Activated naive CD8-positive, alpha-beta T cell treated with anti-CD3 and anti-CD28 coated beads, Interleukin-2, amount 10 ng/mL, durations not matched to agents 7 days and 5 days (primary cell): ENCODE measurements at places on chromosomes 12 and 14. TPM values are rescaled to one million over a fixed set of nuclear protein-coding genes. Genes with fewer than 3 reads are reported as not detected.

DNA sequence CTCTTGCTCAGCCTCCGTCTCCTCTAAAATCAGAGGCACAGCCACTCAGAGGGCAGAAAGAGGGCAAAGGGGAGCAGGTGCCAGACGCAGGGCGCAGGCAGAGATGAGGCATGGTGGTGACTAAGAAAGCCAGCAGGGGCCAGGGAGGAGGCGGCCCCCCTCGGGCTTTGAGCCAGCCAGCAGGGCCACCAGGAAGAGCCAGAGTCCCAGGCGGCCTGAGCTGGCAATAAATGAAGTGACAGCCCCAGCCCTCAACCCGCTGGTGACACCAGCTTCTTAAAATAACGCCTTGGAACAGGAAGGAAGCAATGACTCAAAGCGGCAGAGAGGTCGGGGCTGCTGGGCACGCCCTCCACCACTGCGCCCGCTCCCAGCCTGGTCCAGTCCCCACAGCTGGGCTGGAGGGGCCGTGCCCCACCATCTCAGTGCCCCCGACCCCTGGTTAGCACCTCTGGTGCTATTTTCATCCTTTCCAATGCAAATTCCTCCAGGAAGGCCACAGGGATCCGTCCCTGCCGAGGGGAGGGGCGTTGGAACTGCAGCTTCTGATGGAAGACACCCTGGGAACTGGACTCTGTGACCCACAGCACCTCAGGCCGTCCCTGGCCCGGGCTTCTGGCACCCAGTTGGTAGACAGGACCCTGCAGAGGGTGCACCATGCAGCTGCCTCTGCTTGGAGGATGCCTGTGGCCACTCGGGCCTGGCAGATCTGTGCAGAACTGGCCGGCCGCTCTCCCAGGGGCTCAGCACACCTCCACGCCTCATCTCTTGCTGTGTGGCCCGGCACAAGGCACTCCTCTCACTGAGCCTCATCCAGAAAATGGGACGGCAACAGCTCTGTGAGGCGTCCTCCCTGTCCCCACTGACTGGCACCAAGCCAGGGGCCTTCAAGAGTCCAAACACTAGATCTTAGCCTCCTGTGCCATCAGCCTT lies 113.7 kb downstream of the NCOR2 start:
- peak; percentile 75 for DNase-seq

DNA sequence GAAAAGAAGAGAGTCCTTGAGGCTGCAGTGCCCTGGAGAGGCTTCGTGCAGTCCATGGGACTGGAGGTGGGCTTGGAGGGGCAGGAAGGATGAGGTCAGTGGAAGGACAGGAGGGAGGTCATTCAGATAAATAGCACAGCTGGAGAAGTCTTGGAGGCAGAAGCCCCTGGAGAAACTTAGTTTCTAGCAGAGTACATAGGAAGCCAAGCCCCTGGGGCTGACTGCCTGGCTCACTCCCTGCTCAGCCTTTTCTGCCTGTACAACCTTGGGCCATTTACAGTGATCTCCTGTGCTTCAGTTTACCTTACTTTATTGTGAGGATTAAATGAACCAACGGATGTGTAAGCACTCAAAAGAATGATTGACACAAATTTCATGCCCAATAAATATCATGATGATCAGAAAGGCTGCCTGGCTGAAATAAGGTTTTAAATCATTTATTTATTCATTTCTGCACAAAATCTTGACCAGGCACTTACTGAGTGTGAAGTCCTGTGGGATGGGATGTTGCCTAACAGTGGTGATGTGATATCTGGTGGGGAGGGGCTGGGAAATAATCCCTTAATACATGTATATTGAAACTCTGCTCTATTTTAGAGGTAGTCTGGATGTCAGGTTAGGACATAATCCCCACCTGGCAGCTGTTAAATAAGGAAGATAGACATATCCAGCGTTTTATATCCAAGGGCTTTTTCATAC lies 54.3 kb downstream of the PLEKHG7 start:
- no peak for DNase-seq

GRCh38 chr14:64942531-64943111 lies at the start of gene GPX2:
Gene GPX2 (minus strand): TSS chr14:64942745. CDS start chr14:64942726, 19 bp downstream.
- DNase-seq = no peak

DNA sequence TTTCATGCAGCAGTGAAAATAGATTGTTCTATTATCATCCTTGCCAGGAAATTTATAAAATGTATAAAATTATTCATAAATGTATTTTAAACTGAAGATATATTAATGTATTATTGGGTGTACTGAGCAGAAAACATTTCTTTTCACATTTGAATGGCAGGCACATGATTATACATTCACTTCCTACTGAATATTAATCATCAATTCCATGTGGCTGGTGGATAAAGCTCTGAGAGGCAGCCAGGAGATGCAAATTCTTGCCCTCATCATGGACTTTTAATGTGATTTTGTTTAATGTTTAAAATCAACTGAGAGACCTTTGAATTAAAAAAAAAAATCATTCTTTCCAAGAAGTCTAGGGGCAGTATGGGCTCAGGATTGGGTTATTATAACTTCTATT lies 40.8 kb downstream of the ANO6 start:
- no peak for DNase-seq

DNA sequence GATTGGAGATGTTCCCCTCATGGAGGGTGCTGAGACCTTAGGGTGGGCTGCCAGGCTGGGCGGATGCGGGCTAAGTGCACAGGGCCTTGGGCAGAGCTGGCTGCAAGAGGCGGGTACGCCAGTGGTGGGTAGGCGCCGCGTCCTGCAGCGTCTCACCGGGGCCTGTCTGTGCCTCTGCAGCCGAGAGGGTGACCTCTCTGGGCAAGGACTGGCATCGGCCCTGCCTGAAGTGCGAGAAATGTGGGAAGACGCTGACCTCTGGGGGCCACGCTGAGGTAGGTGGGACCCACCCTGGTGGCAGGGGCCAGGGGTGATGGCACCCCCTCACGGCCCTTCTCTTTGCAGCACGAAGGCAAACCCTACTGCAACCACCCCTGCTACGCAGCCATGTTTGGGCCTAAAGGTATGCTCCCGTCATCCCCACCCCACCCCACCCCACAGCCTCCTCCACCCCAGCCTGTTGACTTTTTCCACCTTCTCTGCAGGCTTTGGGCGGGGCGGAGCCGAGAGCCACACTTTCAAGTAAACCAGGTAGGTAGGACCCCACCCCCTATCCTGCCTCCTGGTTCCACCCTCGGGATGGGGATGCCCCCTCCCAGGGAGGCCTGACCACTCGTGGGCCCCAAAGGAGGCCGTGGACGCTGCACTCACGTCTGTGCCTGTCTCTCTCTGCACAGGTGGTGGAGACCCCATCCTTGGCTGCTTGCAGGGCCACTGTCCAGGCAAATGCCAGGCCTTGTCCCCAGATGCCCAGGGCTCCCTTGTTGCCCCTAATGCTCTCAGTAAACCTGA lies 1.5 kb downstream of the CRIP1 start:
- peak; percentile 70 for DNase-seq

DNA sequence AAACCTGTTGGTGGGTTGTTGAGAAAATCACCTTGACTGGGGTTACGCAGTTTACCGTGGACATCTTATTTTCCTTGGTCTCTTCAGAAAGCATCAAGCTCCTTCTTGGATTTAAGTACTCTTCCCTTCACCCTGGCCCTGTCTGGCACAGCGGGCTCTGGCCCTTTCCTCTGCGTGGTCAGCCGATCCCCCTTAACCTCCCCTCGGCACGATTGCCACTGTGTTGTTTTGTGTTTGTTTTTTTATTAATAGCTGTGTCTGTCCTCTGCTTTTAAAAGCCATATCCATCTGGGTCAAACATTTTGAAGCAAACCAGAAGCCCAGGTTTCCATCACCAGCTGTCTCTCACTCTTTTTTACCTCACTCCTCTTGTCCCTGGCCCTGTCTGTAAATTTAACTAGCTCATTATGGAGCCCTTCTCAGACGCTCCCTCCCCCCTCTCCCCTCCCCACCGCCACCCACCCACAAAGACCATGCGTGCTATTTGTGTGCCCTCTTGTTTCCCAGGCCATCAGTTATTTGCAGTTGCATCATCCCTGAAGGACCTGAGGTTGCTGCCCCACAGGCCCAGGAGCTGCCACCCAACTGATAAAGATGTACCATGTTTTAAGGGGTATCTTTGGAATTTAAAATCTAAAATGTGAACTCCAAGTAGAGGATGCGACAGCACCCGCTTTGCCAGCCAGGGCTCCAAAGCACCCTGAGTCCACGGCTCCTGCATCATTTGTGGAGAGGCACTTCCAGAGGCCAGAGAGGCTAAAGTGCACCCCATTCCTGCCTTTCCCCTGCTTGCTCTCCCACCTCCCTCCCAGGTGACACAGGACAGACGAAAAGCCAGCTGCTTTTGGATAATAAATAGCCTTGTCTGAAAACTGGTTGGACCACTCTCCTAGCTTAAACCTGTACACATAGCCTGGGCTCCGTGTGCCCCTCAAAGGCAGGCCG lies 3.9 kb downstream of the BCL11B start:
- DNase-seq = peak; percentile 50

GRCh38 chr12:112256780-112257179 lies 125.5 kb downstream of the HECTD4 start:
- no peak for DNase-seq

Gene SLC25A21
- not detected for total RNA-seq

Gene EEF1AKMT3
- total RNA-seq = 3.8 TPM

Gene TWF1
- total RNA-seq = 27.2 TPM

Gene TAS2R7
- not detected for total RNA-seq

Gene FOXN4
- not detected for total RNA-seq
